Stimulated activated naive CD8-positive, alpha-beta T cell treated with anti-CD3 and anti-CD28 coated beads, Interleukin-15, Interleukin-2, amounts not matched to agents 100 U/mL and 50 U/mL, for 24 hours (primary cell): ENCODE measurements at places on chromosomes 4 and X.

DNA sequence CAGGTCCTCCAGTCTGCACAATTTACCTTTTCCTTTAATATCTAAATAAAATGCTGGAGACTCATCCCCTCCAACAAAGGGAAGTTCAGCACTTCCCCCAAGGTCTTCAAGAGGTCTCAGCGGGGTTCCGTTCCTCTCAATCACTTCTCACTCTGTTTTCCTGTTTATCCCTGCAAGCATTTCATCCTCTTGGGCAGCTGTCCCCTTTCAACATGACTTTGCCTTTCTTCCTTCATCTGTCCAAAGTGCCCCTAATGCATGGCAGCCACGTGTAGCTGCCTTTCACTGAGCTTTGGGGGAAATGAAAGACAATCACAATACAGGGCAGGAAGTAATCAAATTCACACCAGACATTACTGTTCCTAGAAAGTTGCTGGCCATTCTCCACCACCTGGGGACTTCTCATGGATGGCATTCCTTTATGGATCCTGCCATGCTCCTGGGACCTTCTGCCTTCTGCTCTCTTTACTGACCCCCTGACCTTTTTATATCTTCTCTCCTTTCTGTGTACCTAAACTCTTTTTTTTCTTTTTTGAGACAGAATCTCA lies 79.7 kb upstream of the USP9X start:
- no peak for DNase-seq

GRCh38 chr4:147530723-147531122 lies 49.8 kb downstream of the EDNRA start:
- DNase-seq = no peak

DNA sequence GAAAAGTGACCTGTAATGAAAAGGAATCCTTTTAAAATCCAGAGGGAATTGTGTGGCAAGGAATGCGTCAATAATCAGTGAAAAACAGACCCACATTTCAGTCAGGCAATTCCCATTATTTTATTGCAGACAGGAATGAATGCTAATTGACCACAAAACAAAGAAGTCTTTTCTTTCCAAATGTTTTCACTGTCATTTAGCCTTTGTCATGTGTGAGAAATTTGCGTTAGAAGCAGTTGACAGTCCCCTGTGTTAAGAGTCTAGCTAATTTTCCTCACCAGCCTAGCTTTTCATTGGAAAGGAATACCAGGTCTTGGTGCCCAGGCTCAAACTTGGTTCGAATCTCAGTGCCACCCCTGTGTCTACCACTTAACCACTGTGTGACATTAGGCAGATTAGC lies 83.4 kb downstream of the KIT start:
- DNase-seq = no peak

DNA sequence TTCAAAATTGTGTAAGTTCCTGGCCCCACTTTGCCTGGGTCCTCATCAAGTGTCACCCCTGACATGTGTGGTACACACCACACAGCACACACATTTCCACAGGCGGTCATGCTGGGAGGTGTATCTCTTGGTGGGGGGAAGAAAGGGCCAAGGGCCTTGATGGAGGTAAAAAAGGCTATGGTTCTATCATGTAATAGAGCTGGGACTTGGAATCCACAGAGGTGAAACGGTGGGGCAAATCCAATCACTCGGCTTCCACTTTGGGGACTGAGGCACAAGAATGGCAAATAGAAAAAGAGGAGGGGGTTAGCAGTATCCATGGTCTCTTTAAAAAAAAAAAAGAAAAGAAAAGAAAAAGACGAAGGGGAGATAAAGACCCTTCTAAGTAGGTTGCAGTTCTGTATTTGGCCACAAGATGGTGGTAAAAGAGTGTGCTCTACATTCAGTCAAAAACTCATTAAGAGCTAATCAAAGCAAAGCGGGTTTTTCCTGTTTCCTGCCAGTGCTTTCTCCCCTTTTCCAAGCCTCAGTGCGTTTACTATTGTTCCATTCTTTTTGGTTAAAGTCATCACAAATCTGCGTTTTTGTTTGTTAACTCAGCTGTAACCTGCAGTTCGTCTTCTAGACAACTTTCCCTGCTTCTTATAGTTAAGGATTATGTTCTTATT lies 37.0 kb upstream of the ATP6AP2 start:
- DNase-seq = no peak

DNA sequence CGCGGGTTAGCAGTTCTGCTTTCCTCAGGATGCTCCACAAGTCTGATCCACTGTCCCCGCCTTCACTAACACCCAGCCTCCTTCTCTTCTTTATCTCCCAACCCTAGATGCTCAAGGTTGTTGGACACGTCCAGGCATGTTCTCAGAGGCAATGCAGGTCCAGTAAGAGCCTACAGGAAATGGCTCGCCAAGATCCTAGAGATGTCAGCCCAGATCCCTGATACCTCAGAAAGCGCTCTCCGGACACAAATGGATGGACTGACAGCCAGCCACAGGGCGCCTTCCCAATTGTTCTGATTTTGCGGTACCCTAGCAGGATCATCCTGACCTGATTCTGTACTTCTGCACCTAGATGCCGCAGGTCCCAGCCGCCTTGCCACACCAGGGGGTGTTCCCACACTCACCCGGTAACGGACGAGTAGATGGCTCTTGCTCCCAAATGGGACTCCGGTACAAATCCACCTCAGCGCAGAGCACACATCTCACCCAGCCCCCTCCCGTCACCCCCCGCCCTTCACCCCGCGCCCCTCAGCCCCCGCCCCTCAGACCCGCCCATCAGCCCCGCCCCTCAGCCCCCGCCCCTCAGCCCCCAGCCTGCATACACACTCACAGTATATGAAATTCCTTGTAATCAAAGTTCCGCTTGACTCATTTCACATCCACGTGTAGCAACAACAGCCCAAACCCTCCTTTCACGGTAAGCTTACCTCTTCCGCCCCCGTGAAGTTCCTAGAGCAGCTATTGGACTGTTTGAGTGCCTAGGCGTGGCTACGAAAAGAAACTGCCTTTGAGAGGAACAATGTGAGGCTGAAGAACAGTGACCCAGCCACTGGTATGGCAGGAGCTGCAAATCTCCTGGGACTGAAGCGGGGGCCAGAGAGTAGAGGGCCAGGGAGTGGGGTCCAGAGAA lies at the start of gene EDA2R:
EDA2R (minus strand) TSS at position 488 of the 910 bp plus-strand sequence. CDS start 23,058 bp downstream, outside the sequence.
- DNase-seq = peak; percentile 12
